Stomach (tissue), 19 donors: ENCODE measurements at places on chromosomes 7 and 10. TPM values are rescaled to one million over a fixed set of nuclear protein-coding genes. Genes with fewer than 3 reads are reported as not detected.
A peak's percentile ranks its signal among the peaks of the same experiment; 100 is the strongest.

DNA sequence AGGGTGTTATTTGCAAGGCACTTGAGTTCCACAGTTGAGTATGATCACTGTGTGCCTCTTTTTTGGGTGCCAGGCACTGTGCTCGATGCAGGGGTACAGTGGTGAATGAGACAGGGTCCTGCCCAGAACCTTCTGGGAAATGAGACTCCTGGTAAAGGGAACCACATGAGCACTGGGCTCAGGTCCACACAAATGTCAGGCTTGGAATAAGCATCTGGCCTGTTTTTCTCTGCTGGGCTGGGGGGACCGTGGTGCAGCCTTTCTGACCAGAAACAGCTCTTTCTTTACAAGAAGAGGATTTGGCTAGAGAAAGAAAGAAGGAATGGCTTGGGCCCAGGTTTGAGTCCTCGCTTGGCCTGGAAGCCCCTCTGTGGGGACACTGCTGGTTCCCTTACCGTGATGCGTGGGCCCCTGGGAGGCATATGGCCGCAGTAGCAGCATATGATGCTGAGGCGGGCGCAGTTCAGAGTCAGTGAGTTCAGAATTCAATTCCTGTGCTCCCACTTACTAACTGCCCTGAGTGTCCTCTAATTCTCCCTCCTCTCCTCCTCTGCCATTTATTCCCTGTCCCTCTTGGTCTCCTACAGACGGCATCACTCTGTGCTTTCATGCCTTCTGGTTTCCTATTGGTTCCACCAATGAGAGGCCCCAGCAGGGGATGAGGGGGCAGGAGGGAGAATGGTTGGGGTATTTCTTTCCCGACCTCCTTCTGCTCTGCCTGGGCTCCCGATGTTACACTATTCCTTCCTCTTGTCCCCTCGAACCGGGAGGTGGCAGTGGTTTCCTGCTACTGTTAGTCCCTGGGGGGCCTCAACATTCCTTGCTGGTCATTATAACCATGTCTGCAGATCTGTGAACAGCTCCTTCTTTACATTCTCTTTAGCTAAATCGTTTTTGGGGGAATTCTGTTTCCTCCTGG is 9.6 kb upstream of the KCP start:
- peak; percentile 47 for DNase-seq

GRCh38 chr7:124246262-124246863 is 213.5 kb upstream of the TMEM229A start:
- no peak for DNase-seq

GRCh38 chr7:8177109-8177933 is 84.6 kb downstream of the ICA1 start:
- no peak for DNase-seq

The GPR158 gene
- not detected for total RNA-seq

DNA sequence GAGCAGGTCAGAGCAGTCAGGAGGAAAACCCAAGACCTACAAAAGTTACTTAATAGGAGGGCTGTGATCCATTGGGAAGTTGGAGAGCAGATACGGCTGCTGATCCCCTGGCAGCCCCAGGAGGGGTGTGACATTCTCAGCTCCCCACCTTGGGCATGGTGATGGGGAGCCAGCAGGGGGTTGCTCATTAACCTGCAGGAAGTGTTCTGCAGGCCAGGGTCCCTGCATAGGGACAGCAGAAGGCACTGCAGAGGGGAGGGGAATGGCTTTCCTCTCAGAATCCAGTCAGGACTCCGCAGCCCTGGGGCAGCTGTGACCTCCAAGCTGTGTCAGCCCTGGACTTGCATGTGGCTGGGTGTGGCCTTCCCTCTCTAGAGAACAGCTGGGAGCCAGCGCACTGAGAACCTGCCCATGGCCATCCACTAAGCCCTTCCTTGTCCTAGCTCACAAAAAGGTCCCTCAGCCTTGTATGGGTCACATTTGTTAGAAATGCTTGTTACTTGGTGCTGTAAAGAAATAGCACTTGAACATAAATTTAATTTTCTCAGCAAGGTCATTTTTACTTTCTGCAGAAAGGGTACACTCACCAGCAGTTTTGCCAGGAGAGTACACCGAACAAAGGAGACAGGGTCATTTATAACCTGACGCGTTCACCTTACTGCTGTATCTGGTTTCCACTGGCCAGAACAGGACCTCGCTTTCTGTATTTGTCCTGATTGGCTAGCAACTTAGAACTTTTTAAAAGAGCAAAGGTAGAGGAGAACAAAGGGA is 169.6 kb downstream of the COBL start:
- DNase-seq: no peak

The LOXL4 gene
- 5.5 TPM for total RNA-seq

DNA sequence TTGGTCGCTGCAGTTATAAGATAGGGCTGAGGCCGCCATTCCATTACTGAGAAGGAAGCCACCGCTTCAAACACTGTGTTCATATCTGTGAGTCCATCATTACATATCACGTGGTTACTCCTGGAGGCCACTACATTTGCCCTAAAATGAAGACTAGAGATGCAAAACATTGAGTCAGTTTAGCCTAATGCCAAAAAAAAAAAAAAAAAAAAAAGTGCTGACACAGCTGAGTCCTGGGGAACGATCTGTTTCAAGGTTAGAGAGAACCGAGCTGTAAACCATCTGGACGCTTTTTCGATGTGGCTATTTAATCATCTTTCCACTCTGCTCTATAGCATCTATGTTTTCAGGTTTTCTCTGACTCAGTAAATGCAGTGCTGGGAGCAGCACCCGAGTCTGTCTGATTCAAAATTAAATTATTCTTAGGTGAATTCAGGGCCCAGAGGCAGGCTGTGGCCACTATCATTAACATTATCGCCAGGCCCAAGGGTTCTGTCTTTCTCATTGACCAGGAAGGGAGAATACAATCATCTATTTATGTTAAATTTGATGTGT is 449.1 kb downstream of the PAXIP1 start:
- no peak for DNase-seq

The ZNF239 gene
- total RNA-seq: not detected

DNA sequence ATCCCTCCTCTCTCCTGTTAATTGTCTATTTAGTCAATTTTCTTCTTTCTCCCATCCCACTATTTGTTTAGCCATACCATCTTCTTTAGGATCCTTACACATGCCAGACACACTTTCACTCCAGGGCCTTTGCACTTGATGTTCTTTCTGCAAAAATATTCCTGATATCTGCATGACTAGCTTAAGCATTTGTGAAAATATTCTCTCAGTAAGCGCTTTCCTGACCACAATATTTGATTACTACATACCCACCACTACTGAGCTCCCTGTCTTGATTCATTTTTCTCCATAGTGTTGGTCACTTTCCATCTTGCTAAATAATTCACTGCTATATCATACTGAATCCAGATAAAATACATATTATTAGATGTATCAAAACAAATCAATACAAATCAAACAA is 75.1 kb downstream of the SEMA3D start:
- DNase-seq: no peak

DNA sequence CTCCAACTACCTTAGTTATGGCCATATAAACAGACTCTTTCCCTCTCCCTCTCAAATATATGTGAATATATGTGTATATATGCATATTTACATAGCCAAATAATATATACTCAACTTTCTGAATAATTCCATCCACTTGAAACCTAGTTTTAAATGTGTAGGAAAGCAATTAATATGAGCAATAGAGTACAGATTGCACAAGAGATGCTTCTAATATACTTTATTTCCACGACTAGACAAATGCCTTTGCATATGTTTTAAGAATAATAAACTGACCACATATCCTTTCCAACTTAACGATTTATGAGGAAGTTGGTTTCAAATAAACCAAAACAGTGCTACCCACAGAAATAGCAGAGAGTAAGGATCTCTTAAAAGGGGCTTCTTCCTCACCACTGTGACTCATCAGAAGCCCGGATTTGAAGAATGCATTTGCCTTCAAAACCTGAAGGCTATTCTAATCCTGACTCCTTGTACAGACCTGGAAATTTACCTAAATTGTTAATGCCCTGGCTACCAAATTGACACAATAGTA is 266.3 kb downstream of the AHR start:
- DNase-seq: no peak

DNA sequence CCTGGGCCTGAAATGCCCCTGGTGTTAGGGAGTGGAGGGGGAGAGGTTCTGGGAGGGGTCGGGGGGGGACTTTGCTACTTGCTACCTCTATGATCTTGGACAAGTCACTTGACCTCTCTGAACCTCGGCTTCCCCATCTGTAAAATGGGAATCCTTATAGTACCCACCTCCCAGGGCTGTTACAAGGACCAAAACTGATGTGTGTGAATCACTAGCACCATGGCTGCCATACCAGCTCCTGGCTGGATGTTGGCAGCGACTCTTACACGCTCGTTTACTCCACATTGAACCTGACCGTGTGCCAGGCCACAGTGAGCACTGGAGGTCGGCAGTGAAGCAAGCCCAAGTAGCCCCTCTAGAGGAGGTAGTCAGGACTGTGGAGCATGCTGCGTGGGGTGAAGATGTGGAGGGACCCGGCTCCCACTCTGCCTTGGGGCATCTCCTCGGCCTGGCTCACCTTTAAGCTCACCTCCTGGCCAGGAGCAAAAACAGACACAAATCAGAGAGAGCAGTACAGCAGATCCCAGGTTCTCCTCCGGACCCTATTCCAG is 28.9 kb downstream of the PPIF start:
- no peak for DNase-seq

DNA sequence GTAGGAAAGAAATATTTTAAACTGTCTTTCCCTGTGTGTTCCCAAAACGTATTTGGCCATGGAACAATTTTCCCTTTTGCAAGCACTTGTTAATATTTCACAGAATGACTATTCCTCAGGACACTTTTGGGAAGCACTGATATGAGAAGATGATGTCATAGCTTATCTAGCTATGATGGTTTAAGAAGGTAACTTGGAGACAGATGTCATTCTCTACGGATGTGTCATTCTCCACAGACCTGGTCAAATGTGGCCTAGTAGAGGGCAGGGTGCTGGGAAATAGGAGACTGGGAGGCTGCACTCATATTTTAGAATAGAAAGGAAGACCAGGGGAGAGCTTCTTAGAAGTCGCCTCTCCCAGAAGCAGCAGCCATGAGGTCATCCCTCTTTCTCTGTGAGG is 220.7 kb upstream of the GLI3 start:
- no peak for DNase-seq

DNA sequence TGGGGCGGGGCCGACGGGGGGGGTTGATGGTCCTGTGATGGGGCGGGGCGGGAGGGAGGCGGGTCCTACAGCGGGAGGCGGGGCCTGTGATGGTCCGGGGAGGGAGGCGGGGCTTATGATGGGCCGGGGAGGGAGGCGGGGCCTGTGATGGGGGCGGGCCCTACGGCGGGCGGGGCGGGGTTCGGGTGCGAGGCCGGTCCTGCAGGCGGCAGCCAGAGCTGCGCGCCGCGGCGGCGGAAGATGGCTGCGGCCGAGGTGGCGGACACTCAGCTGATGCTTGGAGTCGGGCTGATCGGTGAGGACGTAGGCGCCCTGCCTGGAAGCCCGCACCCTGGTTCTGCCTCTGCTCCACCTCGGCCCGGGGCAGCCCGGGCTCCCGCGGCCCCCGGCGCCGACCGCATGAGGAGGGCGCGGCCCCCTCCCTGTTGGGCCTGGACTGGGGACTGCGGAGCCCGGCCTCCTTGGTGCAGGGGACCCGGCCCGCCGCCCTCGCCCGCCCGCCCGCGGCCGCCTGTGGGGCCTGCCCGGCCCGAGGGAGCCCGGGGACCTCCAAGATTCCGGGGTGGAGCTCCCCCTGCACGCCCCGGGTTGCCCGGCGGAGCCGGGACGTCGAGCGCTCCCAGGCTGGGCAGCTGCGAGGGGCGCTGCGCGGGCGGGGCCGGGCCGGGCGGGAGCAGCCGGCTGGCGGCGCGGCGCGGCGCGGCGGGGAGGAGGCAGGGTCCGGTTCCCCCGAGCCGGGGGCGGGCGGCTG is at the start of gene DENND10:
Gene DENND10 (plus strand): TSS at position 211 of the 751 bp plus-strand sequence. CDS start 30 bp downstream, at position 241.
- peak; percentile 95 for DNase-seq

DNA sequence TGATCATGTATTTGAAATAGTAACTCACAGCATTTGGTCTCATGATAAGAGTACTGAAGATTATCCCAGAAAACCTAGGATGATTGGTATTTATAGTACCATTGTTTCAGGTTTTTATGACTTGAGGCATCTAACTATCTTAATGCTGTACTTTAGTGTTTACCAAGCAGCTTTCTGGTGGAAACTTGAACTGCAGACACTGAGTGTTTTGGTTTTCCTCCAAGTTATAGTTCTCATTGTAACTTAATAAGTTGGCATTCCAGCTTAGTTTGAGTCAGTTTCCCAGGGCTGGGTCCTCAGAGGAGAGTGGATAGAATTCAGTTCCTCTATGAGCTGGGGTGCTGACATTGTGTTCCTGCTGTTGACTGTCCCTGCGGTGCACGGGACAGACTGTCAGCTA is 50.4 kb downstream of the SEC23IP start:
- DNase-seq: no peak

- no peak for DNase-seq
Observed at GRCh38 chr10:69104994-69105790, 17.3 kb downstream of the SRGN start.

The HHEX gene
- 6.8 TPM for total RNA-seq

DNA sequence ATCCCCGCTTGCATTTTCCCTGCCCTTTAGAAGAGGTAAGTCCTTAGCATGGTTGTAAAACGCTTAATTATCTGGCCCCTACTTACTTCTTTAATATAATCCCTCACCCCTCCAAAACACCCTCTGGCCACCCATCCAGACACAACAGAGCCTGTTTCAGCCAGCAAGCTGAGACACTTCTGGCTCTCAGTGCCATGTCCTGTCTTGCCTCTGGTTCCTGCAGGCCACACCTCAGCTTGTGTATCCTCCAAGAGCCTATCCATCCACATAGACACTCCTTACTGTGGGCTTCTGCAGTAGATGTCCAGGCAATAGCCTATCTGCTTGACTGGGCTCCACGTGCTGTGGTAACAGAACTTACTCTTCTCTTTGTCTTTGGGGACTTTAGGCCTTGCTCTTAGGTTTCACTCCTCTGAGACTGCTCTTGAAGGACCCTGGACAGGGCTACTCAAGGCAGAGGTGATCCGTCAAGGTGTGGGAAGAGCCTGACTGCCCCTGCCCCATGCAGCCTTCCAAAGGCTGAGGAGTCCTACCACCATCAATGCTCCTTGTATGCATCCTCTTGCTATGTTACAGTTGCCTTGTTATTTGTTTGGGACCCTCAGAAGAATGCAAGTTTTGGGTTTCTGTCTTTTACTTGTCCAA is 149.9 kb downstream of the CHN2 start:
- no peak for DNase-seq

- no peak for DNase-seq
Observed at GRCh38 chr7:142791502-142791901, 20.7 kb downstream of the PRSS2 start.

DNA sequence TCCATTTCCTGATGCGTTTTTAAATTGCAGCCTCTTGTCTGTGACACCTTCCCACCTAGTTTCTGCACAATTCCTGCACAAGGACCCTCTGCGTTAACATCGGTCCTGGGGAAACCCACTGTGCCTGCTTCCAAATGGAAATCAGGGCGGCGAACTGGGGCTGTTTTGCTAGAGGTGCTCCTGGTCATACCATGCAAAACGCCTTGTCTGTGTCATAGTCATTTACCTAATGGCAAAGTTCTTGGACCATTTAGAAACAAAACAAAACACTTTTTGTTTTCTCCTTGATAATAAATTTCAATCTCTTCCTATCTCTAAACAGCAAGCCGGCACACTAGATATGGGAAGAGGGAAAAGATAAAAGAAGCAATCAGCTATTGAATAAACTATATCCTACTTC is 206.9 kb upstream of the KLF14 start:
- DNase-seq: no peak
